ENCODE measurements at places on chromosomes 5 and 9.

GRCh38 chr9:136109351-136110081 lies 9.2 kb downstream of the TMEM250 start:
- peak; percentile 86 for DNase-seq

- DNase-seq, result peak; percentile 24
Observed at GRCh38 chr5:159342840-159343239, 12.6 kb upstream of the IL12B start.

DNA sequence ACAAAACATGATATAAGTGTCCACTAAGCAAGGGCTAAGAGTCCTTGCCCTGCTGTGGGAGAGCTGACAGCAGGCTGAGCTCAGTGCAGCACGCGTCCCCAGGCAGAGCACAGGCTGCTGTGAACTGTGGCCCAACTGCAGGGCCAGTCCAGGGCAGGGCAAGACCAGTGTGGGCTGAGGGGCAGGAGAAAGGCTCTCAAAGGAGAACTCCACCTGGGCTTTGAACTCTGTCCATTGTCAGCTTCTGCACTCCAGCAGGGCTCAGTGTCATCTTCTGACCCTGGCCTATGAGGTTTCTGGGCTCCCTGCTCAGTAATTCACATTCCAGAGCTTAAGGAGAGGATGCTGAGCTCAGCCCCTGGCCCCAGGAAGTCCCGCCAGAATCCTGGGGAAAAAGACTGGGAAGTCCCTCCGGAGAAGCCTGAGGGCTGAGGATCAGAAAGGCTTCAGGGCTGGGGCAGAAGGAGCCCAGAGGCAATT lies 37.4 kb downstream of the LHFPL2 start:
- no peak for DNase-seq

DNA sequence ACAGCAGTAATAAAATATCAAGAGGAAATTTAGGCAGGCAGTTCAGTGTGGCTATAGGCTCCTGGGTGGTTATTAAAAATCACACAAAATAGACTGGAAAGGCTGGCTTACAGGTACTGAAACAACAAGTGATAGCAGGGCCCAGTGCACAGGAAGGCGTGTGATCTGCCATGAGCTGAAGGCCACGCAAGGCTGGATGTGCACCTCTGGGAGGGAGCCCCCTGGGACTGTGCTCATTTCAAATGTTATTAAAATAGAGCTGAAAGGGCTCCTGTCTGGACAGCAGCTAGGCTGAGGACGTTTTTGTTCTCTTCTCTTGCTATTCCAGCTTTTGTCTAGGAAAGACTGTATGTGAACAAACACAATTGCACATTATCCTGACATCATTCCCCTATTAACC lies 324.3 kb upstream of the RFX3 start:
- no peak for DNase-seq

- DNase-seq, result no peak
Observed at GRCh38 chr5:168477060-168477459, 9.2 kb upstream of the RARS1 start.

GRCh38 chr9:15077946-15078729 lies 167.9 kb upstream of the FREM1 start:
- no peak for DNase-seq

All from inflammatory macrophage (primary cell).